Naive thymus-derived CD8-positive, alpha-beta T cell (primary cell): ENCODE measurements at places on chromosomes 12 and 14.

- no peak for DNase-seq
These were observed 61.9 kb downstream of the ESR2 start for GRCh38 chr14:64232095-64232838.

- no peak for DNase-seq
These were observed 48.2 kb downstream of the PPM1H start for GRCh38 chr12:62886796-62887195.

DNA sequence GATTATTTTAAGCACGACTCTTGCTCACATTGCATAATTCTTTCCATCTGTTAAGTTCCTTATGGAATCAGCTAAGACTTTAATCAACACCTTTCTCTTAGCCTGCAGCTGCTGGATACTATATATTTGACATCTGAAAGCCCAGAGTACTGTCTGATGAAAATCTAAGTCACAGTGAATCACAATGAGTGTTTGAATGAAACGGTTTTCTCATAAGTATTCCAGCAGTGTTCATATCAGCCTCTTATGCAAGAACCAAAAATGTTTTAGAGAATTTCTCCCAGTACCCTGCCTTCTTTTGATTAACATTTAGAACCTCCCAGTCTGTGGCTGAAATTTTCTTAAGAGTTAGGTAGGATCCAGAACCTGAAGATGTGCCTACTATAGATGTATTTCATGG, 55.6 kb downstream of the FRMD6 start:
- no peak for DNase-seq

DNA sequence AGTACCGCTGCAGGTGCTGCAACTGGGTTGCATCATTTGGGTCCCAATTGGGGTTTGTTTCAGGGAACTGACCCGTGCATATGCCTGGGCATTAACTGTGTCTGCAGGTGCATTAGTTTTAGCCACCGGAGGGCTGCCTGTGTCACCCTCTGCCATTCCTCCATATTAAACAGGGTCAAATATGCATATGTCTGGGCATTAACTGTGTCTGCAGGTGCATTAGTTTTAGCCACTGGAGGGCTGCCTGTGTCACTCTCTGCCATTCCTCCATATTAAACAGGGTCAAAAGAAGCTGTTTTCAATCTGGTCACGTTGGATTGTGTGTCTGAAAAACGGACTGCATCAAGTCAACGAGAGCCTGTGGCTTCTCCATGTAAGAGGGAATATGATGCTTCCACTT, 1317.0 kb downstream of the TMEM121 start:
- no peak for DNase-seq
